NCI-H1930 (cell line): ENCODE measurements at places on chromosomes 6 and 20.

DNA sequence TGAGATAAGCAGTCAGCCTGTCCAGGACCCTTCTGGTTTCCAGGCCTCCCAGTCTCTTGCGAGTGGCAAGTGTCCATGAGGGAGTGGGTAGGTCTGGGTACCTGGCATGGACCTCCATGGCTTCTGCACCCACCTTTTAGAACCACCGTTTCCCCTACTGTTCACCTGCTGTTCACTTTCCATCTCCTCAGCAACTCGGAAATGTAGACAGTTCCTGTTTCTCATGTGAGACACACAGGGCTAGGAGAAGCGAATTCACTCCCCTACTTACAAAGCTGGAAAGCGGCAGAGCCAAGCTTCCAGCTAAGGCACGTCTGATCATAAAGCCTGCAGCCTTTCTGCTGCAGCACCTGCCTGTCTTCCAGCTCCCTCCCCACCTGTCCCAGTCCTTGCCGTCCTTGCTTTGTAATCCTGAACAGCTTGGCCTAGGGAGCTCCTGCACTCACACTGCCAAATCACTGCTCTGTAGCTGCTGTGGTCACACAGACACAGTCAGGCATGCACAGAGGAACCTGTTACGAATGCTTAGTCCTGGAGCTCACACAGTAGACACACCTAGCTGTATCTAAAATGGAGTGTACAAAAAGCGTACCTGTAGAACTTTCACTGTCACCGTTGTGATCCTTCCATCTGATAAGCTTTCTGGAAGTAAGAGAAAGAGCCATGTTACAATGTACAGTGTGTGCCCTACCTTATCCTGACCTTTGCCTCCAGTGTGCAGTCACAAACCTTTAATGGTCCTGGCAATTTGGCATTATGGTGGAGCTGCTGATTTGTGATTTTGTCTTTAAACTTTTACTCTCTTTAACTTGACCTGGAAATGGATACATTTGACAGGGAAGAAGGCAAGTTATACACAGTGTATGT, 294.1 kb downstream of the NRN1 start:
- DNase-seq: no peak

DNA sequence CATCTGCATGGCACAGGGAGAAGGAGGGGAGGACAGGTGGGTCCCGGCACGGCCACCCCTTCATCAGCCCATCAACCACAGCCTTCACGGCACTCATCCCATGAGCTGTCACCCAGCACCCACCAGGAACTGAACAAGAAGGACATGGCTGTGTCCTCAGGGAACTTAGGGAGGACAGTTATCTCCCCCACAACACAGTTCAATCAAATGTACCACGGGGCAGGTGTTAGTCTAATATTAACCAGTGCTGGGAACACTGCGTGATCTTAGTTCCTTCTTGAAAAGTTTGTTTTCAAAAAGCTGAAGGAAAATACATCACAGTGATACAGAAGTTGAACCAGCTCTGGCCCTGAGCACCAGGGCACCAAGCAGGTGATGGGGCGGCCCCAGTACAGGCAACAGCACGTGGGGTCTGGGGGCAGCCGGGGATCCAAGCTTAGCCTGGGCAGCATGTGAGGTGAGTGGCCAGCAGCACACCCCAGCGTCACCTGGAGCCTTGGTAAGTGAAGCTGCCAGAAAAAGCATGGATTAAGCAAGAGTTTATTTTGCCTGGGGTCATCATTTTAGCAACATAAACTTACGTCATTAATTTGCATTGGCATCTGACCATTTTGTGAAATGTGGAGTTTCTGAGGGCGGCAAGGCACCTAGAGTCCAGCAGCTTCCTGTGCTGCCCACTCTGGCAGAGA, 35.5 kb upstream of the AFDN start:
- DNase-seq: no peak

GRCh38 chr6:551829-552350, 105.0 kb downstream of the HUS1B start:
- no peak for DNase-seq

DNA sequence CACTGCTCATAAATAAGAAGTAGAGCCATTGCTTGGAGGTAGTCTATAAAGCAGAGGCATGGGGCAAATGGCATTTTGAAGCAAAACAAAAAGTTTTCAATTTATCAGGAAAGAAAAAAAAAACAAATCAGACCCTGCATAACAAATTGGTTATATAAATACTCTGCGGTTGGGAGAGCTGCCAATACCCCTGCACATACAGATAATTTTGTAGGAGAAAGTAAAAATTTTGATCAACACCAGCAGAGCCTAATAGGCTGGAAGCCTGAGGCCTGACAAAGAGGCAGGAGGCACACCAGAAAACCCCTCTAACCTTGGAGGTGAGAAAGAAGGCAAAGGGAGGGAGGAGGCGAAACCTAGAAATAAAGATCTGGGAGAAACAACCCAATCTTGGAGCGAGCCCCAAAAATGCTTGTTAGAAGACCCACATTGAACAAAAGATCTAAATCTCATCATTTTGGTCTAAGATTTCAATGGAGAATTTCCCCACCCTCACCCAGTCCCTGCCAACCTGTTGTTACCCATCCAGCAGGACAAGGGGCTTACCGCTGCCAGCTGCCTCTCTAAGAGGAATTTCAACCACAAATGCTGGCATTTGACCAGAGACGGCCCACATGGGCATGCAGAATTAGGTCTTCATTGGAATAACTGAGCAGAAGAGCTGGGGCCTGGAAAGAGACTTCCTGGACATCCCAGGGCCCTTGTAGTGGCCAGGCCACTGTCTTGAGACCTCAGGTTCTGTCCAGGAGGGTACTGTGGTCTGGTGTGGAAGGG, 28.4 kb downstream of the FOXA2 start:
- no peak for DNase-seq

- DNase-seq: no peak
Measured at GRCh38 chr6:64580346-64580745, 944.7 kb downstream of the PHF3 start.

GRCh38 chr20:43386878-43387277, 70.8 kb upstream of the SRSF6 start:
- DNase-seq: no peak

DNA sequence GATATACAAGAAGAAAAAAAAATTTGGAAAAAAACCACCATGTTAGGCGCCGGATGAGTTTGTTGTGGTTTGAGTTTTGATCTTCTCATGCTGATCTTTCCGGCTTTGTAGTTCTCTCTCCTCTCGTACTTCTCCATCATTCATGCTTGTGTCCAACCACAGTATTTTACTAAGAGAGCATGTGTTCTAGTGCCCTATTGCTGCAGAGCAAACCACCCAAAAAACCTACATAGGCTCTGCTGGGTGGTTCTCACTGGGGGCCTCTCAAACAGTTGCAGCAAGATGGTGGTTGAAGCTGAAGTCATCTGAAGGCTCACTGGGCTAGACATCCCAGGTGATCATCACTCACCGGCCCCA, 404.2 kb downstream of the PLCB1 start:
- DNase-seq: no peak

- no peak for DNase-seq
Measured at GRCh38 chr20:33909331-33909921, 84.3 kb upstream of the RALY start.

DNA sequence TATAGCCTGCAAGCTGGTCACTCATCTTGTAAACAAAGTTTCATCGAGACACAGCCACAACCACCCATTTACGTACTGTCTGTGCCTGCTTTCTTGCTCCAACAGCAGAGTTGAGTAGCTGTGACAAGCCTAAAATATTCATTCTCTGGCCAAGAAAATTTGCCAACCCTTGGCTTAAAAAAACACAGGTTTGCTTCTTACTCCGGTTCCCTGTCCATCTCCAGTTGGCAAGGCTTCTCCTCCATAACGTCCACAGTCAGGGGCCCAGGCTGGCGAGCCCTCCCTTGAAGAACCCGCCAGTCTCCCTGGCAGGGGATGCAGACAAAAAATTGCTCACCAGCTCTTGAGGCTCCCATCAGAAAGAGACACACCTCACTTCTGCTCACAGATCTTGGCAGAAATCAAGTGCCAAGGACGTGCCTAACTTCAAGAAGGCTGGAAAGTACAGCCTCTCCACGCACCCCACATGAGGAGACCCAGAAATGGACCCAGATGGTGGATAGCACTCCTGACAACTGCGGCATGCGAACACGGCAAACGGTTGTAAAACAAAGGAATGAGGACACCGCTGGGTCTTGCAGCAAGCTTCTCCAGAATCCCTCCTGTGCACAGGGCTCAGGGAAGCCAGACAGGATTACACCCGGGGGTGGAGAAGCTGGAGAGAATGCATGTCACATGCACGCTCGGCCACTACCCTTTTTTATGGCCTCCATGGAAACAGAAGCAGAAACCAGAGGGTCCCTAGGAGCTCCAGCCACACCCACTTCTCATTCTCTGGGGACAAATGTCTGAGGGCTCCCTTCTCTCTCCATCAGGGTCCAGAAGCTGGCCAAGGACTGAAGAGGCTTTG, 59.8 kb upstream of the SIRPA start:
- no peak for DNase-seq

- no peak for DNase-seq
Measured at GRCh38 chr6:125688138-125688537, 61.3 kb upstream of the HEY2 start.

DNA sequence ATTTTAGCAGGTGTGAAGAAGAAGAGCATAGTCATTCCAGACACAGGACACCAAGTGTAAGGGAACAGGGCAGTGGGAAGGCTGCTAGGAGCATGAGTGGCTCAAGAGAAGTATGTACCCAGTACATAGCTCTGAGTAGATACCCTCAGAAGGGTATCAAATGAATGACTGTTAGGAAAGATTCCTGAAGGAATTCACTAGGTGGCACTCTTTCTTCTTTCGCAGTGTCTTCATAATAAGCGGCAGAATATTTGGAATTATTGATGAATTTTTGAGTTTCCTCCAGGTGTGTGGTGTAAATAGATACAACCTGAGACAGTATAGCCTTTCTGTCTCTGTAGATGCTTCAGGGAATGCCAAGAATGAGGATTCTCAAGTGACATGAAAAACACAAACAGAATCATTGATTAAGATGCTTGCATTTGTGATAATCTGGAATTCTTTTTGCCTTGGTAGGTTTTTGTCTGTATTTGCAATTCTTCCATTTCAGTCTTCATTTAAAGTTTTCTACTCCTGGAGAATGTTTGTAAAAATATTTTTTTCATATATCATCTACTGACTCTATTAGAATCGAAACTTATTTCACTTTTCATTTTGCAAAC, 264.3 kb upstream of the RIMS1 start:
- DNase-seq: peak; percentile 3

DNA sequence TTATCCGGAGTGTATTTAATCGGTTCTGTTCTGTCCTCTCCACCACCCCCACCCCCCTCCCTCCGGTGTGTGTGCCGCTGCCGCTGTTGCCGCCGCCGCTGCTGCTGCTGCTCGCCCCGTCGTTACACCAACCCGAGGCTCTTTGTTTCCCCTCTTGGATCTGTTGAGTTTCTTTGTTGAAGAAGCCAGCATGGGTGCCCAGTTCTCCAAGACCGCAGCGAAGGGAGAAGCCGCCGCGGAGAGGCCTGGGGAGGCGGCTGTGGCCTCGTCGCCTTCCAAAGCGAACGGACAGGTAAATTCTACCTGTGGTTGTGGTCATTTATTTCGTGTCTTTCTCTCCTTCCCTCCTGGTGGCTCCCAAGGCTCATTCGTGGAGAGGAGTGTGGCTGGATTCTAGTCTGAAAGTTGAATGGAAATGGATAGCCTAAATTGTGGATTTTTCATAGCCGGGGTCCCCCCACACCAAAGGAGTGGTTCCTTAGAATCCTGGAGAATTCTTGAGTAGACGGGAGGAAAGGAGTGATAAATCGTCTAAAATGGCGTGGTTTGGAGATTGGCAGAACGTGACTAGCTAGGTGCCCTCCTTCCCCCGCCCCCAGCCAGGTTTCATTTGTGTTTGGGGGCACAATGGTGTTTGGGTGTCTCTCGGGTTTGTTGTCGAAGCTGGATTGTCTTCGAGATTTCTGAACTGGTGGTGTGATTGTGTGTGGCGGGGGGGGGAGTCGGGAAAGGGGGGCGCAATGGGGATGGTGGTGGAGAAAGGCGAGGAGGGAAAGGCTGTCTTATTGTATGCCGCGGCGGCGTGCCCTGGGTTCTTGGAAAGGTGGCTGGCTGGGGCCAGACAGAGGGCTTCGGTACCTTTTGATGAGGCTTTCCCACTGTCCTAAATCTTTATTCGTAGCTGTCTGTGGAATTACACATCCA, 673 bp downstream of the MARCKS start:
- DNase-seq: no peak

GRCh38 chr6:43007126-43007525, 6.6 kb downstream of the MEA1 start:
- no peak for DNase-seq

DNA sequence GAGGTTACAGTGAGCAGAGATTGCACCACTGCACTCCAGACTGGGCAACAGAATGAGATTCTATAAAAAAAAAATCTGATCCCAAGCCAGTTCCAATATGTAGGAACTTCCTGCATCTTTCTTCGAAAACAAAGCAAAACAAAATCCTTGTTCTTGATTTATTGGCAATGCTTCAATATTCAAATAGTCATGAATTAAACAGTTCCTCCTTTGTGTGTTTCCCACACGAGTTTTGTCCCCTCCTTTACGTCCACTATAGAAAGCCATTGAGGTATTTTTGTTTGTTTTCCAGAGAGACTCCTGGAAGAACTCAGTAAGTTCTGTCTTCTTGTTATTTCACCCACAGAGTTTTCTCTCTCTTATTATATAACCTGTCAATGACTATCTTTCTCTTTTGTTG, 7.6 kb downstream of the BTN1A1 start:
- no peak for DNase-seq

GRCh38 chr6:166541366-166541765, 45.1 kb downstream of the RAMACL start:
- DNase-seq: no peak

GRCh38 chr20:32999603-33000250, 4.5 kb downstream of the SUN5 start:
- DNase-seq: no peak

- no peak for DNase-seq
Measured at GRCh38 chr6:150981669-150982068, 116.2 kb downstream of the MTHFD1L start.

GRCh38 chr6:109096208-109096607, 901 bp downstream of the CEP57L1 start:
- no peak for DNase-seq

- DNase-seq: no peak
Measured at GRCh38 chr6:44232676-44233566, 9.5 kb downstream of the SLC29A1 start.

- no peak for DNase-seq
Measured at GRCh38 chr20:57229490-57229889, 37.0 kb downstream of the BMP7 start.

DNA sequence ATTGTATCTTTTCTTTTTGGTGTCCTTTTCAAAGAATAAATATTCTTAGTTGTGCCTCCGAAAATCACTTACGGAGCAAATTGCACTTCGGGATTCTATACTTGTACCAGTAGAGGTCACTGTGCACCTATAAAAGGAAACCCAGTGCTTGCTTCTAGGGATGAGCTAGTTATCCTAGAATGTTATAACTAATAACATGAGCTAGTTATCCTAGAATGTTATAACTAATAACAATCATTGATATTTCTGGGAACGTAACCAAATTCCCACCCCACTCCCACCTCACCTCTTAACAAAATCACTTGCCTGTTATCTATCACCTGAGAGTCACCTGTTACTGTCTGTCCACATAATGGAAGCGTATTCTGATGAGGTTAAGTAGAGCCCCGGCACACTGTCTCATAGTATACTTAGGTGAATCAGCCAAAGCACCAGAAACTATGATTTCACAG, 126.9 kb upstream of the TIAM2 start:
- DNase-seq: no peak
